RWPE1 (cell line): ENCODE measurements at places on chromosomes 7 and 10.

DNA sequence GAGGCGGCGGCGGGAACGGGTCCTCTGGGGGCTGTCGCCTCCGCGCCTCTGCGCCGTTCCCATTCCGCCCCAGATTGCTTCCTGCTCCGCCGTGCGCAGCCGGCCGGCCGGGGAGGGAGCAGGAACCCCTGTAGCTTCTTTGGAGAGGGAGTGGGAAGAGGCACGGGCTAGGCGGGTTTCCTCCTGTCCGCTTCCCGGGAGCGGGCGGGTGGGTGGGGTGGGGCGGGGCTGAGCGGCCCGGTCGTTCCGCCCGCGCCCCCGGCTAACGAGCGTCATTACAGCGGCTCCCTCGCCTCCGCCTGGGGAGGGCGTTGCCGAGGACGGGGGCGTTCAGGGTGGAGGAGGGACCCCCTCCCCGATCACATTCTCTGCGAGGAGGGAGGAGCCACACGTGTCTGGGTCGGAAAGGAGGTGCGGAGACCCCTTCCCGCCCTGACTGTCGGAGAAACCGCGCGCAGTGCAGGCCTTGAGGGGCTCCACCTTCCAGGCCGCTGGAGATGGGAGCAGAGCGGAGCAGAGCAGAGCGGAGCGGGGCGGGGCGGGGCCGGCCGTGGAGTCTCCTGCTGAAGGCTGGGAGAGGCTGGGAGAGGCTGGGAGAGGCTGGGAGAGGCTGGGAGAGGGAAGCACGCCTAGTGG lies 39.7 kb downstream of the AGAP3 start:
- DNase-seq, result no peak

GRCh38 chr7:133861876-133862275 lies 265.3 kb upstream of the LRGUK start:
- no peak for DNase-seq

- DNase-seq, result no peak
These were observed 891.2 kb downstream of the PCDH15 start for GRCh38 chr10:53909791-53910190.

- DNase-seq, result no peak
These were observed 176.4 kb downstream of the PTPN20 start for GRCh38 chr10:47087667-47088066.

DNA sequence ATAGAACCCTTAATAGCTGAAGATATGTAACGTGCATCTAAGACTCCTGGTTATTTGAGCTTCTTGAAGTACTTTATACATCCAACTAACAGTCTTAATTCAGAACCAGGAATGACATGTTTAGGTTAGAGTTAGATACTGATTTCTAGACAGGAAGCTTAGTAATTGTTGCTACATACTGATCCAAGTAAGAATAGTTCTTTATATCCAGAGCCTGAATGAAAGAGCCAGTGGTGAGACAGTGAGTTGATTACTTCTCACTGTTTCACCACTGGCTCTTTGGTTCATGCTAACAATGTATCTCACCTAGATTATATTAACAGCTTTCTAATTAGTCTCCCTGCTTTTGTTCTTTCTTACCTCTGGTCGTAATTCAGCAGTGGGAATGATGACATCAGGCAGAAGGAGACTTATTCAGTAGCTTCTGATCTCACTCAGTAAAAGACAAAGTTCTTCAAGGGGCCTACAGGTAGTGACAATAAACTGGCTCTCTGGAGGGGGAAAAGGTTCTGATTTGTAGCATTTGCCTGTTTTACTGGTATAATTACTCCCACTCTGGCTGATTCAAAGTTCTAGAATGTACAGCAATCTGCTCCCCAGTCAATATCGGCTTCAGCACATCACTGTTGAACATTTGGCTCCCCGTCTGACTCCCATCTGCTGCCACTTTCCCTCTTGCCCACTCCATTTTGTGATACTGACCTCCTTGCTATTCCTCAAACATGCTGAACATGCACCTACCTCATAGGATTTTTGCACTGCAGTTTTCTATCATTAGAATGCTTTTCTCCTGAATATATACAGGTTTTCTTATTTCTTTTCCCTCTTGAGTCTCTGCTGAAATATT lies 29.1 kb downstream of the MCU start:
- no peak for DNase-seq

- no peak for DNase-seq
These were observed 176.8 kb downstream of the DNAJC1 start for GRCh38 chr10:21826725-21827124.

DNA sequence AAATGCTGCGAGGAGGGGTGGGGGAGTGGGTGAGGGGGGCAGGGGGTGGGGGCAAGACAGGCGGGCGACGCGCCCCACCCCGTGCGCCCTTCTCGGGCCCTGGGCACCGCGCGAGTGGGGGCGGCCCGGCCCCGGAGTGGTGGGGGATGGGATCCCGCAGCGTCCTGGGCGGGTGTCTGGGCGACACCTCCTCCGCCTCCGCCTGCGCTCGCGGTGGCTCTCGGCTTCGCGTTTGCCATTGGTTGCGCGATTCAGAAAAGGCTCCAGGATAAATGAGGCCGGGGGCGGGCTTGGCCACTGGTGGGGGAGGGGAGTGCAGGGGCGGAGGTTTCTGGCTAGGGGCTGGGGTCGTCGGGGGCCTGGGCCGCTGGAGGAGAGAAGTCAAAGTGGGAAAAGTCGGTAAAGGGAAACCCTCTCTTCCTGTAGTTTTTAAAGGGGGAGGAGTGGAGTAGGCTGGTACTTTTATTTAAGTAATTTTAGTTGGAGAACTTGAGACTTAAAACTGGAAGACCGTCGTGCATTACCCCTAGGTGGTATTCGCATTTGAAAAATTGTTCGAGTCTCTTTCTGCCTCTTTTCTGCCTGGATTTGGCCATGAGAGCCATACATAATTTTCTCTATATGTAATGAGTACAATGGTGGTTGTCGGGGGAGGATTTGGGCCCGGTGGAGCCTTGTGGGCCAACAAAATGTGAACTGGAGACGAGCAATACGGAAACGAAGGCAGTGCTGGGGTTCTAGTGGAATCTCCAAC lies 992 bp upstream of the IGF2BP3 start:
- DNase-seq, result peak; percentile 74

DNA sequence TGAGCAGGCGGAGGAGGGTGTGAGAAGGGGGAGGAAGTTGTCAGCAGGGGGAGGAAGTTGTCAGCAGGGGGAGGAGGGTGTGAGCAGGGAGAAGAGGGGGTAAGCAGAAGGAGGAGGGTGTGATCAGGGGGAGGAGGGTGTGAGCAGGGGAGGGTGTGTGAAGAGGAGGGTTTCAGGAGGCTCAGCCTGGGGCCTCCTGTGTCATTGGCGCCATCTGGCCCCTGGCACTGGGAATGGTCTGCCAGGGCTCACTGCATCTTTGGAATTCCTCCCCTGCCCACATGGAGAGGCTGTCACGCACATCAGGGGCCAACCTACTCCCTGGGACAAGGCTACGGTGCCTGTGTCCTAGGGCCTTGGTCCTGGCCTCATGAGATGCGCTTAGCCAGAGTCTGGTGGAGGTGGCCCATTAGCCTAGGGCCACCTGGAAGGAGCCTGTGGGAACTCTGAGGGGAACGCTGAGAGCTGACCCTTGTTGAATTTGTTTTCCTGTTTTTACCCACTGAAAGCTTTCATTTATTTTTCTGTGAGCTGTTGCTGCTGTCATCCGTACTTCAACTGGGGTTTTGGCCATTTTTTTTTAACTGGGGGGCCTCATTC lies 18.0 kb downstream of the CAMK2B start:
- peak; percentile 71 for DNase-seq

DNA sequence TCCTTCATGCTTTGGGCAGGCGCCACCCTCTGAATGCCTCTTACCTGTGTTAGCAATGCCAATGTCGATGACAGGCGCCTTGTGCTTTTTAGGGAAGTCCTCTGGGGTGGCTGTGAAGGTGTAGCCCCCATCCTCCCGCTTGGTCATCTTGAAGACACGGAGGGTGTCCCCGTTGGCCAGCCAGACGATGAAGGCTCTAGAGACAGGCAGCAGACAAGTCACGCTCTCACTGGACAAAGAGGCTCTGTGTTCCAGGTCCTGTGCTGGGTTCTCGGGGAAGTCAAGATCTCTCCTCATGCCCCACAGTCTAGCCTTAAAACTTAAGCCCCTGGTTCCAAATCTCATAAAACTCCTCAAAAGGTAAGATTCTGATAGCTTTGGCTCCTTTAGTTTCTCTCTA lies 5.1 kb downstream of the TBL2 start:
- DNase-seq, result no peak

- no peak for DNase-seq
These were observed 159.8 kb downstream of the PHF14 start for GRCh38 chr7:11133436-11133959.

DNA sequence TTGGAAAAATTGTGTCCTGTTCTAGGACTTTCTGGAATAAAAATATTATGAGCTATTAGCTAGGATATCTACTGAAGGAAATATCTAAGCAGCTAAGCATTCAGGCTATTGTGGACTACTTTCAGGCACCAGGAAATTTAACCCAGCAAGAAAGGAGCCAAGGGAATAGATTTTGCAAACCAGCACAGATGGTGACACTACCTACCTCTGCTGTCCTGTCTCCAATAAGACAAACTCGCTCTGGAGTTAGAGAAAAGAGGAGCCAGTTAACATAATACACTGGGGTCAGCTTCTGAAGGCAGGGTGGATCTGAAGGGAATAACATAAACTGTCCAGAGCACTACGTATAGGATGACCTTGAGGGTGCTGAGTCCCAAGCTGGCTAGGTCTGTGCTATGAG lies 223.7 kb upstream of the PRSS58 start:
- DNase-seq, result no peak

DNA sequence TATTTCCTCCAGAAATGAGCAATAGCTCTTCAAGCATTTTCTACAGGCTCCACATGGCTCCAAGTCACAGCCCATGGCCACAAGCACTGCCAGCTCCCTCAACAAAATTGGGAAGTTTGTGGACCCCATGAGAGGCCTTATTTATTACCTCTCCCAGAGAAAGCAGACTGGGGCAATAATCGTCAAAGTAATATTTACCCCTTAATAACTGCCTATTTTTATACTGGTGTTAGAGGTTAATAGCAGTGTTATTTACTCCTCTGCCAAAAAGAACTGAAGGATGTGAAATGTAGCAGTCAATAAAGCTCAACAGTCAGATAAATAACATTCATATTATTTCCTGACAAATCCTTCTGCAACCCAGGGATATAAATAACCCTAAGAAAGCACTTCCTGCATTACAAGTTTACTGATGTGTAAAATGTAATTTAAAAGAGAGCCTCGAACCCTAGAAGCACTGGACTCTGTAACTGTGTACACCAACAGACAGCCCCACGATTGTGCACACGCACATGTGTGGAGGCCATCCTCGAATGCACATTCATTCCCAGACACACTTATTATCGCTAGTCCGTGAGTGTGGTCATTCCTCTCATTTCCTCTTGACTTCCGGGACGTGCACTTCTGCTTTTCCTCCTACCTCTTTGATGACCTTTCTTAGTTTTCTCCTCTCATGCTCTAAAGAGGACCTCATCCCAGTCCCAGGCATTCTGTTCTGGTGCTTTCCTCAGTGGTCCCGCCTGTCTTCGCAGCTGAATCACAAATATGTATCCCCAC lies 157.4 kb downstream of the EVX1 start:
- no peak for DNase-seq

DNA sequence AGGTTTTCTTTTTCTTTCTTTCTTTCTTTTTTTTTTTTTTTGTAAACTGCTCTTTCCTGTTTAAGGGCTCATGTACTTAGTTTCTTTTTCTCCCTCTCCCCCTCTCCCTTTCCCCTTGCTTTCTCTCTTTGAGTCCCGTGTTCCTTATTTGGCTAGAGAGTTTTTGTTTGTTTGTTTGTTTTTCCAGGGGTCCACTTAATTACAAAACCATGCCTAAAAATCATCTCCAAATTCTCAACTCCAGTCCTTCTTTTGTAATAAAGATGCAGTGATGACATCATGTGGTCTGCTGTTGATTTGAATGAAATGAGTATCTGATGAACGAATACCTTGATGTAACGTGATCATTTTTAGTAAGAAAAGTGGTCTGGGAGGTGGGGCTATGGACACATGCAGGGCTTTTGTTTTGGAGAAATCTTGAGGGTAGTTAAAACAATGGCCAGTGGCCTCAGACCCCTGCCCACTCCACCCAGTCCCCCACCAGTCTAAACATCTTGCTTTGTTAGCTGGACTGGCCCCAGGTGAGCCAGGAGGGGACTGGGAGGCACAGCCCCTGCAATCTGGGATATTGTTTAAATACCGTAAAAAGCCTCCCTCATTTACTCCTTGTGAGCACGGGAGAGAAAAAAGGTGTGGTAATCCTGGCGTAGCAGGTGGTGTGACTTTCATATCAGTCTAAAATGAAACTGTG lies 165.7 kb downstream of the LRMDA start:
- DNase-seq, result no peak

DNA sequence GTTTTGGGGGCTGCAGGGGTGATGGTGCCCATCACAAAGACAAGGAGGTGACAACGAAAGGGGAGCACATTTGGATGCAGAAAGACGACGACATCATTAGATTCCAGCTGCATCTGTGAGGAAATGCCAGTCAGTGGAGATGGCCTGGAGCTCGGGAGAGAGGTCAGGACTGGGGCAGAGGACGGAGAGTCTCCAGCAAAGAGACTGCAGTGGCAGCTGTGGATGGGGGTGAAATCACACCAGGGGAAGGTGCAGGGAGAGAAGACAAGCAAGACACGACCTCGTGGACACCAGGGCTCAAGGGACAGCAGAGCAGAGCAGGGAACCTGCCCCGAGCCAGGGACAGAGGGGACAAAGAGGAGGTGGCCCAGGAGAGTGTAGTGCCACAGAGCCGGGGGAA lies 203.4 kb downstream of the PRPF18 start:
- DNase-seq, result no peak

GRCh38 chr7:92777993-92778392 lies 58.4 kb downstream of the CDK6 start:
- no peak for DNase-seq

- DNase-seq, result no peak
These were observed 10.8 kb downstream of the MYL10 start for GRCh38 chr7:101618207-101618839.

GRCh38 chr10:96513698-96514561 lies at the start of gene TLL2:
Gene TLL2 (minus strand): TSS chr10:96513926. CDS start chr10:96513685, 241 bp downstream.
- DNase-seq, result peak; percentile 93

DNA sequence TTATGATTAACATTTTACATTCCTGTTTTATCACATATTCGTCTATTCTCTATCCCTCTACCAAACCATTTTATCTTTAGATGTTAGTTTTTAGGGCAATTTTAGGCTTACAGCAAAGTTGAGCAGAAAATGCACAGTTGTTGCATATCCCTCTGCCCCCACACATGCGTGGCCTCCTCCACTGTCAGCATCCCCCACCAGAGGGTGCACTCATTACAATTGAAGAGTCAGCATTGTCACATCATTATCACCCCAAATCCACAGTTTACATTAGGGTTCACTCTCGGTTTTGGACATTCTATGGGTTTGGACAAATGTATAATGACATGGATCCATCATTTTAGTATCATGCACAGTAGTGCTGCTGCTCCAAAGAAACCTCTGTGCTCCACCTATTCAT lies 86.4 kb downstream of the WDR37 start:
- no peak for DNase-seq
